ENCODE measurements at places on chromosomes 6 and 20.
A peak's percentile ranks its signal among the peaks of the same experiment; 100 is the strongest.

DNA sequence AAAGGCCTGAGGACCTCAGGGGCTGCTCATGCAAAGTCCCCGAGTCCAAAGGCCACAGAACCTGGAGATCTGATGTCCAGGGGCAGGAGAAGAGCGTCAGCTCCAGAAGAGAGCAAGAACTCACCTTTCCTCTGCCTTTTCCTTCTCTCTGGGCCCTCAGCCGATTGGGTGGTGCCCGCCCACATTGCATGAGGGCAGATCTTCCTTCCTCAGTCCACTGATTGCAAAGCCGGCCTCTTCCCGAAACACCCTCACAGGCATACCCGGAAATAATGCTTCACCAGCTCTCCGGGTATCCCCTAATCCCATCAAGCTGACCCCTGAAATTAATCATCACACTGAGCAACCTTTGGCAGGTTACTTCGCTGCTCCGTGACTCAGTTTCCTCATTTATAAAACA is 33.4 kb downstream of the SPDEF start:
- DNase-seq = no peak

DNA sequence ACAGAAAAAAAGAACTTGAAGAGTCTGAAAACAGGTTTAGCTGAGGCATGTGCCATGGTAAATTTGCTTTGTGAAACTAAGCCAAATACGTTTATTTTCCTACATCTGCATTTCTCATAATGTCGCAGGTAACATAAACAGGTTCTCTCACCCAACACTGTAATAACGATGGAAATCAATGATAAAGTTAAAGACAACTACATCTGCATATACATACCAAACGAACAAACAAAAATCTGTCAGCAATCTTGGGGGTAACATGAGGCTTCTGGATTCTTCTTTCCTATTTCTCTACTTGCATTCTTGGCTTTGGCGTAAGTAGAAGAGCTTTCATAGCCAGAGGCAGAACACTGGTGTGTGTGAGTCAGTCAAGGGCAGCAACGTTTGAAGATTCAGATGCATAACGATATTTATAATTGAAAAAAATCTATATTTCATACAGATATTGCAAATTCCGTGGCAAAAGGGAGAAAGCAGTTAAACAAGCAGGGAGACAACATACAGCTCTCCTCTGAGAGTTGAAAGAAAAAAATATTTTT is 195.1 kb downstream of the EDN1 start:
- DNase-seq = no peak

DNA sequence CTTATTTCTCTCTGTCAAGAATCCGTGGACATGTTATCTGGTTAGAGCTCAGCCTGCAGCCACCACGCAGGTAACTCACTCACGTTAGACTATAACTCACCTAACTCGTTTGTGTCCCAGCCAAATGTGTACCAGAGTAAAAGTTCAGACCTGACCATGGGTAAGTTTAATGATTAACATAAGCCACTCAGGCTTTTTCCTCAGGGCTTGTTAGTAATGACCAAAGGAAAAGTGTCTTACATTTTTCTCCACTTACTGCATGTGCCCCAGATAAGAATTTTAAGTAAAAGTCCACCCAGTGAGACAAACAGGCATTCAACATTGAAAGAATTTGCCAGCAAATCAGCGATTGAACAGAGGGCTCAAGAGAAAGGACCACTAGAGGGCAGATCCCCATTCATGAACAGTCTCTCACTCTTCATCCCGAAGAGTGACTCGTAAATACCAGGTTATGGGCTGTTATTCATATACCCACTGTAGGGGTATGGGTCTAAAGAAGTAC is at the start of gene PKHD1:
TSS of gene PKHD1 (minus strand) at position 116 of the 502 bp plus-strand sequence. CDS start 2,680 bp downstream, outside the sequence.
- no peak for DNase-seq

DNA sequence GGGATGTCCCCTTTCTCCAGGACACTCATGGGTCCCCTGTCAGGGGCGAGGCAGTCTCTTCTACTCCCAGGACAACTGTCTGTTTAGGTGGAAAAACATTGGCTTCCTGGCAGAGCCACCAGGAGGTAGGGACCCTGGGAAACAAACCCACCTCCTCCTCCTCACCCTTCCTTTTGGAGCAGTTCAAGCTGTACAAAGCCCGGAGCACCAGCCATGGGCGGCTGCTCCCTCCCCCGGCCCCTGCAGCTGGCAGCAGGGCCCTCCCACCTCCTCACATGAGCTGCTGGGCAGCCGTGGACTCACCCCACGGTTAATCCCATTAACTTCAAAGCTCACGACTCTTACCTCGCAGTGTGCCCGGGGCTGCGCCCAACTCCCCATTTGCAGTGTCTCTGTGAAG is 48.6 kb downstream of the CDH4 start:
- no peak for DNase-seq

- DNase-seq = no peak
Observed at GRCh38 chr6:52512199-52512598, 64.7 kb downstream of the TRAM2 start.

GRCh38 chr6:46324706-46325105 is 153.9 kb upstream of the ENPP5 start:
- DNase-seq = no peak

GRCh38 chr6:91483415-91484105 is 896.7 kb upstream of the MAP3K7 start:
- no peak for DNase-seq

GRCh38 chr20:17394411-17394810 is 136.8 kb downstream of the BFSP1 start:
- DNase-seq = no peak

DNA sequence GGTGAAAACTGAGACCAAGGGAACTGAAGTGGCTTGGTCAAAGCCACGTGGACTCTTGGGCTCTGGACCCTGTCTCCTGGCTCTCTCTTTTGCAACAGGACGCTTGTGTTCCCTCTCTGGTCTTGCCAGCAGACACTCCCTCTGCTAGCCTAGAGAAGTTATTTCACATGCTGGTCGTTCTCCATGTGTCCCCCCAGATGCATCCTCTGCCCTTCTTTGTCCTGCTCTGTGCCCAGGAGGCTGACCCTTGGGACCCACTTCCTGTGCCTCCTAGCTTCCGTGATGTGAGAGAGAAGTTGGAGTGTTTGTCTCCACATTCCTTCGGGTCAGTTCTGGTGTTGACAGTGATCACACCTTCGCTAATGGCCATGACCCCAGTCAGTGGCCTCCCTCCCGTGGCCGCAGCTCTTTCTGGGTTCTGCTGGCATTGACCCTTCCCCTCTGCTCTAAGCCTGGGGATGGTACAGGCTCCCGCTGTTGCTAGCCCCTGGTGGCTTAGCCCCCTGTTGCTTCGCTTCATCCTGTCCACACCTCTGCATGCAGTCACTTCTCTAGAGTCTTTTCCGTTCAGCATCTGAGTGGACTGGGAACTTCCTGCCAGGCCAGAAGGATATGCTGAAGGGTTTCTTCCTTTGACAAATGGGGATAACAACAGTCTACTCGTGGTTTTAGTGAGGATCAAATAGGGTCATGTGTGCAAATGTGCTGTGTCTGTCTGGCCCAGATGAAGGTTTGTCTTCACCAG is 70.1 kb upstream of the BMP2 start:
- no peak for DNase-seq

- peak; percentile 32 for DNase-seq
Observed at GRCh38 chr20:38805958-38806854, 709 bp downstream of the PPP1R16B start.

- no peak for DNase-seq
Observed at GRCh38 chr6:166922937-166923336, 33.4 kb downstream of the RNASET2 start.

GRCh38 chr20:6135347-6135746 is 12.5 kb upstream of the FERMT1 start:
- DNase-seq = no peak

DNA sequence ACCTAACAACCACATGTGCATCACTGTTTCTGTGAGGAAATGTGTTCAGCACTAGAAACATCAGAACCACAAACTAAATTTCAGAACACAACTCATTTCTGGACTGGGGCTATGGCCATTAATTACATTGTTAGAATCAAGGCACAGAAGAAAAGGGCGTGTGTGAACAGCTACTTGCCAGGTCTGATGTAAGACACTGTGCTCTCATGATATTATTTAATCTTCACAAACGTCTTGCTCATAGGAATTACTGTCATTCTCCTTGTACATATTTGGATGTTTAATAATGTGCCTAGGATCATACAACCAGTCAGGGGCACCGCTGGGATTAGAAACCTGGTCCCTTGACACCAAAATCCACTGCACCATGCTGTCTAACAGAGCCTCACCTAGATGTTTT is 14.8 kb downstream of the ADGRF1 start:
- DNase-seq = no peak

DNA sequence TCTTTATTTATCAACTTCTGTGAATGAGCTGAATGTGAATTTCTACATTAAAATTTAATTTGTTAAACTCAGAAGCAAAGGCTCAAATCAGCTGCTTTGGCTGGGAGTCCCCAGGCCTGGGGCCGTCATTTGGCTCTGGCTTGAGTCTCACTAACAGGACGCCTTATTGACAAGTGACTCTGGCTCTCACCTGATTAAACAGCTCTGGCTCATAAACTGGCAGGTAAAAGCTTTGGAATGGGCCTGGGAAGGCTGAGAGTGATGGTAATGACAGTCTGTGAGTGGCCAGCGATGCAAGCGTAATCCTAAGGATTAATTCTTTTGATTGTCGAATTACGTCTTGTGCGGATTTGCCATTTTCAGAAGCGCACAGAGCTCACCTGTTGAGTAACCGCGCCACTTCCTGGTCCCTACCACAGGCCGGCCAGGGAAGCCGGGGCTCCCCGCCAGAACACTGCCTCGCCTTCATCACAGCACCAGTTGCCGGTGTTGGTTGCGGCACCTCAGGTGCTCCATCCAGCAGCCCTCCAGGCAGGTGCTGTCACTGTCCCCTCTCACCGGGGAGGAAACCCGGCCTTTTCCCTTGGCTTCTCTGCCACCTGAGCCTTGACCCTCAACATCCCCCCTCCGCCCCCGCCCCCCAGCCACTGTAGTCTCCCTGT is 110.7 kb downstream of the ZDHHC14 start:
- no peak for DNase-seq

GRCh38 chr6:142845624-142846458 is 99.1 kb downstream of the HIVEP2 start:
- peak; percentile 71 for DNase-seq

DNA sequence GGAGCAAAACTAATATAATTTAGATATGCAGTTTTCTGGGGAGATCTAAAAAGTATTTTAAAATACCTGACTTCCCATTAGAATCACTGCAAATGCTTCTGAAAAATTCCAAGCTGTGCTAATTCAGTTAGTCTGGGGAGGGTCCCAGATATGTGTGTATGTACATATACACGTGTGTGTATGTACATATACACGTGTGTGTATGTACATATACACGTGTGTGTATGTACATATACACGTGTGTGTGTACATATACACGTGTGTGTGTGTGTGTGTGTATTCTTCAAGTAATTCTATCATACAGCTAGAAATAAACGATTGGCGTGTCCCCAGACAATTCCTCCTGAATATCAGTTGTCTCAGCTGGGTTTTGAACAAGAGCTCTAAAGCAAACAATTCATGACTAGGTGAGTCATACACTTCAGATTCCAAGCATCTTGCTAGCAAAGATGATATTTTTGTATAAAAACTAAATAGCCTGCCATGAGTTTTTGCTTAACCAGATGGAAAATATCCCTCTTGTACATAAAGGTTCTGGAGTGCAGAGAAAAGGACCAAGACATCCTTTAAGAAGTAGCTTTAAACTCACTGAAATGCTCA is 58.2 kb downstream of the SPACA1 start:
- no peak for DNase-seq

DNA sequence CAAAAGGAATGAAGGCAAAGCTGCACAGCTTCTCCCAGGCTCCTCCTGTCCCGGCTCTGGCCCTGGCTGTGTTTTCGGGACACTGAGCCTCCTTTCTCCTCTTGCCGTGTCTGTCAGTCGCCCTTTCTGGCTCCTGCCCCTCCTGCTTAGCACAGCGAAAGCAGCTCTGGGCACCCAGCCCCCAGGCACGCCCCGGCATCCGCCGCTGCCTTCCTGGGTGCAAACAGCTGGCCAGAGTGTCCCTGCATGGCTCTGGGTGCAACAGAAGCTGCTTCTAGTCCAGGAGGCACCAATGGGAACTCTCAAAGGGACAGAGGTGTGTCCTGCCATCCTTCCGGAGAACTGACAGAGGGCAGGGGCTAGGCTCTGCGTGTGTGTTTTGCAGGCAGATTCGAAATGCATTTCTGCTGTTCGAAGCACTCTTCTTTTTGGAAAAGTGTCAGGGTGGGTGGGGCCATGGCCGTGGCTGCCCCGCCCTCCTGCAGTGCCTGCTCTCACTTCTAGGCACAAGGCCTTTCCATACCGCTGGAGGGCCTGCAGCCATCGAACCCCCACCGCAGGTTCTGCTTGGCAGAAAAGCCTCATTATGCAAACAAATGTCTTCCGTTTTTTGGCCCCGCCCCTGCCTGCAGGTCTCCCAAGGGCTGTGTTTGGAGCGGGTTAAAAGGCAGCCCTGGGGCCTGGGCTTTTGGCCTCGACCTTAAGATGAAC is 15.5 kb downstream of the COL9A3 start:
- no peak for DNase-seq

- no peak for DNase-seq
Observed at GRCh38 chr6:34465531-34466241, at the start of gene PACSIN1. TSS of gene PACSIN1 (plus strand) at chr6:34466076. CDS start at chr6:34526306, 60,230 bp downstream.

- DNase-seq = no peak
Observed at GRCh38 chr6:141467881-141468280, 664.8 kb upstream of the GJE1 start.

GRCh38 chr6:142530566-142530965 is 228.8 kb downstream of the ADGRG6 start:
- no peak for DNase-seq

GRCh38 chr20:48644286-48644828 is 183.4 kb downstream of the PREX1 start:
- no peak for DNase-seq

DNA sequence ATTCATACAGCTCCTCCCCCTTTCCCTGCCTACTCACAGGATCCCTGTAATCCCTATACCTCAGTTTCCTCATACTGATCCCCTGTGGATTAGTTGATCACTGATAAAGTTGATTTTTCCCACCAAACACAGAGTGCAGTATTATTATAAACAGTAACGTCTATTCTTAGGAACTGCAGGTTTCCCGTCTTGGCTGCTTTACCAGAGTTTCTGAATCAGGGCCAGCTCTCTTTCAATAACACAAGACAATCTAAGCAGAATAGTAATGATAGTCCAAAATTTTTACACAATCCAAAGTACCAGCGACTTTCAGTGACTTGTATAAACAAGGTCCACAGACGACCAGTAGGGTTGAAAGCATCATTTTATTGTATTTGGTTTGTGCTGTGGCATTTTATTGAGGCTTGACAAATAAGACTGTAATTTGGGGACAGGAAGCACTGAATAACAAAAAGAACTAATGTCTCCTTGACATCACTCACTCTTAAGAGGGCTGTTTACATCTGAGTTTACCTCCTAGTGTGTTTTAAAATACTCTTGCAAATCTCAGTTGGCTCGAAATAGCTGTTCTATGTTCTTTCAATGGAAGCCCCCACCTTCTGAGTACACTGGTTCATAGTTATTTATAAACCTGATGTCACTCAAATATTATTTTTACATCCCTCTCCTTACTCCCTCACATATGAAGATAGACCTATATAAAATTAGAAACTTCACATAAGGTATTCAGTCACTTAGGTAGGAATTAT is 6.1 kb upstream of the JARID2 start:
- no peak for DNase-seq

Measured in CD4-positive, alpha-beta T cell treated with Interleukin-6 at 100 ng/mL for 8 hours (primary cell).